ENCODE measurements at places on chromosomes 2 and 18.

DNA sequence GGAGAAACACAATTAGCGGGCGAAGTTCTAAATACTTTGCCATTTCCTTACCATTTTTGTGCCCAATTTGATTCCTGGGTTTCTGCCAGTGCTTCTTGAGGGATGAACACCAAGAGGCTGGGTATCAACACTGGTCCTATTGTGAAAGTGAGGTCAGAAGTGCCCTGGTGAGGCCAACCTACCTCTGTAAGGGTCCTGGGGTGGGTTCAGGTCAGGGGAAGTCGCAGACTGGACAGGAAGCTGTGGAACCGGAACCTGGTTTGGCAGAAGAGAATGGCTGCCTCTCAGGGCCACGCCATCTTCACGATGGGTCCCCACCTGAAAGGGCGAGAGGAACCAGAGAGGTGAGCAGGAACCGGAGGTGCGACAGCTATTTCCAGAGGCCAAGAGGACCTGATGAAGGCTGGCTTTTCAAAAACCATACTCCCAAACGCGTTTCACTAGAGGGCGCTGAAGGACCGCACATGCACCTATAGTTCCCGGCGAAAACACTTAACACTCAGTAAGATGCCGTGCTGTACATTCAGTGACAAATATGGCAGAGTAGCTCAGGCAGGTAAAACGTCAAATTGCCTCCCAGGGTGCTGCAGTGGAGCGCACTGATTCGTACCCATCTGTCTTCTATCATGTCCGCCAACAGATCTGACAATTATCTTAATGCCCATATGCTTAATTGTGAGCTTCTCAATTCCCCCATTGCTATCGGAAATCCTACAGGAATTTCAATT is 275.3 kb upstream of the CCDC68 start:
- DNase-seq, result no peak

DNA sequence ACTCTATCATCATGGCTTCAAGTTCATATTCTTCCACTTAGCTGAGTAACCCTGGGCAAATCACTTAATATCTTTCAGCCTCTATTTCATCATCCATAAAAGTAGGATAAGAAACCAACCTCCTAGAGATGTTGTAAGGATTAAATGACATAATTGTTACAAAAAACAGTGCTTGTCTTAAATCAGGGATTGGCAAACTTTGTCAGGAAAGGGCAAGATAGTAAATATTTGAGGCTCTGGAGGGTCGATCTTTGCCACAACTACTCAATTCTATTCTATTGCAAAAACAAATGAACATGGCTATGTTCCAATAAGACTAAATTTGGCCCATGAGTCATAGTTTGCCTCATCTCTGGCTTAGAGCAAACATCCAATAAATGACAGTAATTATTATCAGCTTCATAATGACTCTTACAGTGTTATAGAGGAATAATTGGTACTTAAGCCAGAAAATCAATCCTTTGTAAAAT is 184.7 kb downstream of the SATB2 start:
- no peak for DNase-seq

- no peak for DNase-seq
These were observed 175.4 kb downstream of the MAIP1 start for GRCh38 chr2:200130762-200131166.

DNA sequence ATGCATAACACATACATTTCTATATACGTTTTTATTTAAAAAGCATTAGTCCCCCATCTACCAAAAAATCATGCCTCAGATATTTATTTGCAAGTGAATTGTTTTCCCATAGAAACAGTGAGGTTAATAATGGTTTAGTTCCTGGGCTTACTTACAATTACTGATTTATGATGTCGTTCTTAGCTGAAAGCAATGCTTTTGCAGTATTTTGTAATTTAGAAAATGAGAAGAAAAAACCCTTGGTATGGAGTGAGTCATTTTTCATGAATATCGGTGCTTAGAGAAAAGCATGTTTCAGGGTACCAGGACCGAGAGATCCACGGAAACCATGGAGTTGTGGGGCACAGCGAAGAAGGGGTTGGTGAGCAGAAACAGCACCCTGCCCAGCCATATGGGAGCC is 12.0 kb upstream of the CDK15 start:
- DNase-seq, result no peak

GRCh38 chr18:32624182-32624723 is 148.6 kb downstream of the KLHL14 start:
- no peak for DNase-seq

- DNase-seq, result no peak
These were observed 18.0 kb downstream of the SPEG start for GRCh38 chr2:219452361-219453317.

DNA sequence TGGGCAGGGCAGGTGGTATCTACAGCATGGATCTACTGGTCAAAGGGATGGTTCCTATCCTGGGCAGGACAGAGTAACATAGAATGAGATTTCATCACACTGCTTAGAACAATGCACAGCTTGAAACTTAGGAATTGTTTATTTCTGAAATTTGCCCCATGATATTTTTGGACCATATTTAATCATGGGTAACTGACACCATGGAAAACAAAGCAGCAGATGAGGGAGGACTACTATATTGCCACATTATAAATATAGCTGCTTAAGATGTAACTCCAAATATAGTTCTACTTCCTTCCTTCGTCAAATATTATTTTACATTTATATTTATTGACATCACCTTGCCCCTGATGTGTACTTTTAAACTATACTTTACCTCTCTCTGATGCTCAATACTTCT is 254.7 kb downstream of the PTPRM start:
- no peak for DNase-seq

GRCh38 chr2:220353897-220354296 is 726.5 kb downstream of the SLC4A3 start:
- no peak for DNase-seq

DNA sequence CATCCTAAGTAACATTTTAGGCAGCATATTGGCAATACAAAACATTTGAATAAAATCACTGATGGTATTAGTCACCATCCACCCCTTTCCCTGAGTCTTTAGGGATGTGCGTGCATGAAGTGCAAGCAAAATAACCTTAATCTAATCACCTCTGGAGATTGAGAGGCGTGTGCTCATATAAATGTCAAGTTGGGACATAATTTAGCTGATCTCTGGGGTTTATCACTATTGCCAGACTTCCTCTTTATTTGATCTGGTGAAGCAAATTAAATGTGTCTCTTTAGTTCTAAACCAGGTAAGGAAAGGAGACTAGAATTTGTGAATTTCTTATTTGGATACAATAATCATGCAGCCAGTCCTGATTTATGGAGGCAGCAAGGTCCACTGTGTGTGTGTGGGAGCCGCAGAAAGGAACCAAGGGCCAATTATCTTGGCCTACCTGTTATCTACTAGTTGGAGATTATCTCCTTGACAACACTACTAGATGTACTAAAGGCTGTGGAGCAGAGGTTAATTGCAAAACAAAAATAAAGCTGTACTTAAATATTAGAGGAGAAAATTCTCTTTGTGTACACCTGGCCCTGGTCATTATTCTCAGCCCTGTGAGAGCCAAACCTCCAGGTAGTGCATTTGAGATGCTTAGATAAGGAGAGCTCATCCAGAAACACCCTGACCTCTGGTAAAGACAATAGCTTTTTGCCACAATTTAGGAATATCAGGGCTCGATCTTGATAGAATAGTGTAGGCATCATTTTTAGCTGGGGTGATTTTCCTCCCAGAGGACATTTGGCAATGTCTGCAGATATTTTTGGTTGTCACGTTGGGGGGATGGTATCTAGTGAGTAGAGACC is 78.2 kb downstream of the HRH4 start:
- DNase-seq, result no peak

DNA sequence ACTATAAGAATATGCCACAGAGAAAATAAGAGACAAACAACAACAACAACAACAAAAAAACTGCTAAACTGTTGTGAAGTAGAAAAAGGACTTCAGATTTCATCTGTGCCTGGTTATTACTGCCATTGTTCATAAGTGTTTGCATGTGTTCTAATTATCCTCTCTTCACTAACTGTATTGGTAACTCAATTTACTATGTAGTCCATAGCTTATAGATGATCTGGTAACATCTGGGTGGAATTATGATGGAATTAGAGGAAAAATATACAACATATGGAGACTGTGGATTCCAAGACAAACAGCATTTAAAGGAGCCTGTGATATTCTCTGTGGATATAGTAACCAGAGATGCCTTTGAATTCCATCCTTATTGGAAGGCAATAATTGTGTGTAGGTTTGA is 1891.5 kb upstream of the PIK3C3 start:
- DNase-seq, result no peak

DNA sequence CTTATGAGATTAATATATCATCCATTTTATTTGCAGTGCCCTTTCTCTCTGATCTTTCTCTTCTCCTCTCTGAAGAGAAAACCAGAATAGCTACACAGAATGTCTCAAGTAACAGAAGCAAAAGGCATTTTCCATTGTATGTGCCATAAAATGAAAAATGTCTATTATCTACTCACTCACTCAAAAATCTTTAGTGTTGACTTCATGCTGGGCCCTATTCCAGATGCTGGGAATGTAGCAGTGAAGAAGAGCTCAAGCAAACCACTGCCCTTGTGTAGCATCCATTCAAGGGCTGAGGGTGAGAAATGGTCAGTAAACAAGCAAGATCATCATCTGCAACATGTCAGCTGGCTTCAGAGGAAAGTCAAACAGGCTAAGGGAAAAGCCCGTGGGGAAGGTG is 427.7 kb downstream of the METTL4 start:
- no peak for DNase-seq

GRCh38 chr2:19885791-19886190 is 16.0 kb downstream of the TTC32 start:
- DNase-seq, result no peak

- DNase-seq, result no peak
These were observed 42.0 kb downstream of the DCAF17 start for GRCh38 chr2:171475979-171476378.

- no peak for DNase-seq
These were observed 42.8 kb downstream of the ATP6V1C2 start for GRCh38 chr2:10764096-10764785.

DNA sequence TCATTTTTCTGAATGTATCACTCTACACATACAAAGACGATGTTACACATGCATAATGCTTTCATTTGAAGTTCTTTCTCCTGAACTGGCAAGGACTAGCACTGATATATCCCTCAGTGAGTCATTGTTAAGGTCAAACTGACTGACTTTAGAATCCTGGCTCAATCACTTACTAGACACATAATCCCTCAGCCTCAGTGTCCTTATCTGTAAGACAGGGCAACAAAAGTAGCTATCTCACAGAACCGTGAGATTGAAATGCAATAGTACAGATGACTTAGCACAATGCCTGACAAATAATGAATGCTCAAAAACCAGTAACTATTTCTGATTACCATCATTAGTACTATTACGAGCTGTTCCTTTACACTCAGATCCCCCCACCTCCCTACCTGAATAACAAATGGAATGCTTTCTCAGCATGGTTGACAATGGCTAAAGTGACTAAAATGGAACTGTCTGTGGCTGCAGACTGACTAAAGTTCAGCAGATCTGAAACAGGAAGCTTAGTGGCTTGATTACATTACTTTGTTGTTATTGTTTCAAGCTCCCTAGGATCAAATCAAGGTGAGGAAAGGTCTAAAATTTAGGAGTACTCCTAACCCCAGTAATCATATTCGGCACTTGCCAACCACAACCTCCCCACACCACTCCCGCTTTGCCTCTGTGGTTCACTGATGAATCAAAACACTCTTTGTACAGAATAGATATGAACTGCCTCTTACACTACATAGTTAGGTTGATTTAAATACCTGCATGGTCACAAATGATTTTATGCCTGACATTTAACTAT is 35.8 kb upstream of the CACNB4 start:
- no peak for DNase-seq

- no peak for DNase-seq
These were observed 78.7 kb upstream of the OTOF start for GRCh38 chr2:26556309-26557243.

DNA sequence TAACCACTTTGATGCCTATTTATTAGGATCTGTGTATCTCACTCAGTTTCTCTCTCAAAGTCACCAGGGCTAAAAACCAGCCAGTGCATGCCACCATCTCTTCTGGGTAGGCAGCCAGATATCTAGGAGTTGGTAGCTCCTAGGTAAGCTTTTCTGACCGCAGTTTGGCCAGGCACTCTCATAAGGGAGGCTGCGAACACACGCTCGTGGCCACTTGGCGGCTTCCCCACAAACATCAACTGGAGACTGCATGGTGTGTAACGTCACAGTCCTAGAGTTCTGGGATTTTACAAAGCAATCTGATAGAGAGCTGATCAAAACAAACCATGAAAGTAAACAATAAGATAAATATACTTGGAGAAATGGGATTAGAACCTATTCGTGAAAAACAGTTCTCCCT is 424.3 kb upstream of the ACVR2A start:
- no peak for DNase-seq

GRCh38 chr2:232896111-232896510 is 26.0 kb downstream of the SNORC start:
- no peak for DNase-seq

GRCh38 chr2:6855860-6856547 is 9.7 kb downstream of the CMPK2 start:
- DNase-seq, result no peak

Data from central memory CD8-positive, alpha-beta T cell (primary cell).